ENCODE measurements at places on chromosomes 3 and 15. TPM values are rescaled to one million over a fixed set of nuclear protein-coding genes. Genes with fewer than 3 reads are reported as not detected.

GRCh38 chr15:67180514-67181191 lies 73.8 kb downstream of the AAGAB start:
- H3K4me3 ChIP-seq = no peak overlapping the region
- DNase-seq = no peak
- peaks cover 10% of the 10 kb centered on the region for H3K36me3 ChIP-seq

DNA sequence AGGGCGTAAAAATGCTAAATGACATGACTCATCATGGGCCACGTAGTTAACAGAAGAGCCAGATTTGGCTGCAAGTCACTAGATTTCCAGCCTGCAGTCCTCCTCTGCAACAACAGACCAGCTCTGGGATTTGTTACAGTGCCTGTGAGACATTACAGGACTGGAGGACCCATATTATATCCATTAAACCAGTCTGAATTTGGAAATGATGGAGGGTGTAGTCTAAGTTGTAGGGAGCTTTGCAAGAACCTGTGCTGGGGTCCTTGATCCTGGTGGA lies 10.8 kb downstream of the ZNF774 start:
- H3K4me1 ChIP-seq = peaks cover 8% of the 10 kb centered on the region
- DNase-seq = no peak
- no peak overlapping the region for H3K27ac ChIP-seq

ZDHHC23 gene
- total RNA-seq = 15.4 TPM

SNX22 gene
- total RNA-seq = 7.3 TPM

DNA sequence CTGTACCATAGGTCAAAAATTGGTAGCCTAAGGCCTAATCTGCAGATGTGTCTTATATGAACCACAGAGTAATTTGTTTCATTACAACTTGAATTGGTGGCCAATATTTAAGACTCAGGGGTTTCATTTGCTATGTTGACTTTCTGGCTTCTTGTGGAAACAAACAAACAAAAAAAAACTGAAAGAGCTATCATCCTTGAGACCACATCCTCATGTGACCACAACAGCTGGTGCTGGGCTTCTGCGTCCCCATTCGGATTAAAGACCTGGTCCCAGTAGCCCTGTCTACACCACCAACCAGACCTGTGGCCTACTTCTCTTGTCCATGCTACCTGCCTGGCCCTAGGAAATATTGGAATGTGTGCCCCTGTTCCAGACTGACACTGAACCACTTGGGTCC lies 61.7 kb downstream of the STRIT1 start:
- no peak for DNase-seq
- H3K4me1 ChIP-seq = no peaks in the 10 kb centered on the region
- H3K27ac ChIP-seq = no peak overlapping the region

DNA sequence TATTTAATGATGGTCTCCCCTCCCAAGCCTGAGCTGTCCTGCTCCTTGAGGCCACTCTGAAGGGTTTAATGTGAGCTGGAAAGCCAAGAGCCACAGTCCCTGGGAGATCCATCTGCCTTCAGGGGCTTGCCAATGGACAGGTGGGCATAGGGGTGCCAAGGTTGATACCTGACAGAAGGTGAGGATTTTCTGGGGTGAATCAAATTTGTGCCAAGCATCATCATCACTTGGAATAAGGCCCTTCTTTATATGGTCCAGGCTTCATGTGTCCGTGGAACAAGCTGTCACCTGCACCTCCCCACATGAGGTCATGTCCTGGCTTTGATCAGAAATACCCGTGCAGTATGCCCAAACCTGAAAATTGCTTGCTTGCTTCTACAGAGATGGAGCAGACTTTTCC lies 71.9 kb upstream of the CTNNB1 start:
- H3K27ac ChIP-seq = no peak overlapping the region
- no peak overlapping the region for H3K4me3 ChIP-seq
- no peak for DNase-seq

DNA sequence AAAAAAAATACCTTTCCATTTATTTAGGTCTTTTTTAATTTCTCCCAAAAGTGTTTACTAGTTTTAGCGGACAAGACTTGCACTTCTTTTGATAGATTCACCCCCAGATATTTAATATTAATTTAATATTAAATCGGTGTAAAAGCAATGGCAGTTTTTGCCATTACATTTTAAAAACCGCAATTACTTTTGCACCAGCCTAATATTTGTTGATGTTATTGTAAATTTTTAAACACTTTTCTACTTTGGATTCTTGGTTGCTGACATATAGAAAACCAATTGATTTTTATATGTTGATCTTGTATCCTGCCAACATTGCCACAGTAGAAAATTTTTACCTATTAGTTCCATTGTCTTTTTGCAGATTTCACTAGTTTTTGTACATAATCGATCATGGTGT lies 63.9 kb upstream of the PXYLP1 start:
- no peaks in the 10 kb centered on the region for H3K4me1 ChIP-seq
- no peak overlapping the region for H3K27ac ChIP-seq
- DNase-seq = no peak
- H3K27me3 ChIP-seq = no peaks in the 10 kb centered on the region
- peaks cover 2% of the 10 kb centered on the region for H3K36me3 ChIP-seq
- H3K4me3 ChIP-seq = no peak overlapping the region

DNA sequence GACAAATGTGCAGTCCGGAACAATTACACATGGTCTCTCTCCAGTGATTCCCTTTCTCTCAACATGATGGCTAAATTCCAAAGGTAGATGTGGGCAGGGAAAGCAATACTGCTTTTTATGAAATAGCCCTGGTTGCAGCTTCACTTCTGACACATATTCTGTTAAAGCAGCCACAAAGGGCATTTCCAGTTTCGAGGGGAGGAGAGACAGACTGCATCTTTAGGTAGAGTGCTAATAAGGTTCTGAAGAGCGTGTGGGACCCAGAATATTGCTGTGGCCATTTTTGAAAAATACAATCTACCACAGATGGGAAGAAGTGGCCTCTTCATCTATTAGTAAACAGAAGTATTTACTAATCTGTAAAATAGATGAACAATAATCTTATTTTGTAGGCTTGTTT lies 139.3 kb upstream of the PEX5L start:
- no peaks in the 10 kb centered on the region for H3K27me3 ChIP-seq
- peaks cover 5% of the 10 kb centered on the region for H3K4me1 ChIP-seq
- no peak overlapping the region for H3K4me3 ChIP-seq
- no peak for DNase-seq
- no peak overlapping the region for H3K27ac ChIP-seq

DNA sequence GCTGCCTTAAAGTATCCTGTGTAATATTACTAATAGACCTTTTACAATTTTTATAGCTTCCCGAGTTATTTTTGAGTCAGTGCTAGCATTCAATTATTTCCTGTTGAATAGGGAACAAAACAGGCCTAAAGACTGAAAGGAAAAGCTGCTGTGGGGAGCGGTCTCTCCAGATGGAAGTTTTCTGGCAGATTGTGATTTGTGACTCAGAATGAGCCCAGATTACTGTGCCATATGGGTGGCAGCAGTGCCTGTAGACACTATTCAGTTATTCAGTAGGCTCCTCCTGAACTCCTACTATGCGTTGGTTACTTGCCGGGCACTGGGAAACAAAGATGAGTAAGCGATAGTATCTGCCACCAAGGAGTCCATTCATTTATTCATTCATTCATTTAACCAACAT lies 211.8 kb downstream of the CHST2 start:
- H3K27ac ChIP-seq = no peak overlapping the region
- H3K4me3 ChIP-seq = no peak overlapping the region
- H3K4me1 ChIP-seq = peaks cover 6% of the 10 kb centered on the region
- no peaks in the 10 kb centered on the region for H3K36me3 ChIP-seq
- DNase-seq = no peak

DNA sequence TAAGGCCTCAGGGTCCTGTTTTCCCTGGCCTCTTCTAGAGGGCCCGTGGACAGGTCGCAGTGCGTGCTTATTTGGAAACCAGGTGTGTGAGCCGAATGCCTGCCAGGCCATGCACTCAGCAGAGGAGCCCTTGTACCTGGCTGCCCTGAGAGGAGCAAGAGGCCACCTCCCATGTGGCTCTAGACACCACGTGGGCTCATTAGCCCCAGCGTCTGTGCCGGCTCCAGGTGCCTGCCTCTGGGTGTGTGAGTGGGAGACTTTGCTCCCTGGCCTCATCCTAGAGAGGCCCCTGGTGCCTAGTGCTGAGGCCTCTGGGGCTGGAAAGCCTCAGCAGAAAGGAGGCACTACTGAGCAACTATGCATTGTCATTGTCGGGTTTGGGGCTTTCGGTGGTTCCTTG lies 50.4 kb downstream of the KLF13 start:
- no peak overlapping the region for H3K27ac ChIP-seq
- no peaks in the 10 kb centered on the region for H3K27me3 ChIP-seq
- peaks cover 15% of the 10 kb centered on the region for H3K36me3 ChIP-seq
- no peak overlapping the region for H3K4me3 ChIP-seq

GRCh38 chr15:29480278-29480677 lies 210.7 kb upstream of the NSMCE3 start:
- H3K4me1 ChIP-seq = no peaks in the 10 kb centered on the region
- DNase-seq = no peak
- H3K4me3 ChIP-seq = no peak overlapping the region
- peak overlapping the region; percentile 69 for H3K27ac ChIP-seq
- H3K36me3 ChIP-seq = no peaks in the 10 kb centered on the region
- H3K27me3 ChIP-seq = no peaks in the 10 kb centered on the region

GRCh38 chr3:45608296-45608695 lies 13.7 kb downstream of the LIMD1 start:
- DNase-seq = no peak
- peaks cover 4% of the 10 kb centered on the region for H3K4me1 ChIP-seq
- H3K27me3 ChIP-seq = no peaks in the 10 kb centered on the region
- peaks cover 4% of the 10 kb centered on the region for H3K36me3 ChIP-seq
- H3K4me3 ChIP-seq = no peak overlapping the region

Measured in progenitor cell of endocrine pancreas (in vitro differentiated cells).